ENCODE measurements at places on chromosomes 11 and 22.

- DNase-seq = no peak
These were observed 33.9 kb upstream of the SESN3 start for GRCh38 chr11:95264881-95265280.

GRCh38 chr11:128260398-128260797 lies 327.0 kb downstream of the ETS1 start:
- no peak for DNase-seq

- DNase-seq = no peak
These were observed 54.6 kb upstream of the TREH start for GRCh38 chr11:118734031-118734430.

DNA sequence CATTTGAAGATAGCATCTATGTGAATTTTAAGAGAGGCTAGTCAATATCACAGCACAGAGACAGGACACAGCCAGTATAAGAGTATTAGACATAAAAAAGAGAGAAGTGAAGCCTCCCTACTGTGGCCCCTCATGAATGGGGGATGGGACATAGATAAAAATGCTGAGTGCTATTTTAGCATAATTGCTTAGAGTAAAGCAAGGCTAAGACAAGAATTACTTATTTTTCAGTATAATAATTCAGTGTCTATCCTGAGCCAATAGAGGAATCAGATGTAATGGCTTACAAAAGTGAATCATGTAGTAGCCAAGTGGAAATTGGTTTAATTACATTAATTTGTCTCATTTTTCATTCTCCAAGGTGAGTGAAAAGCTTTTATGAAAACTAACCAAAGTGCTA lies 419.5 kb downstream of the NELL1 start:
- DNase-seq = no peak

- DNase-seq = no peak
These were observed 350.6 kb downstream of the TENM4 start for GRCh38 chr11:79090191-79090705.

DNA sequence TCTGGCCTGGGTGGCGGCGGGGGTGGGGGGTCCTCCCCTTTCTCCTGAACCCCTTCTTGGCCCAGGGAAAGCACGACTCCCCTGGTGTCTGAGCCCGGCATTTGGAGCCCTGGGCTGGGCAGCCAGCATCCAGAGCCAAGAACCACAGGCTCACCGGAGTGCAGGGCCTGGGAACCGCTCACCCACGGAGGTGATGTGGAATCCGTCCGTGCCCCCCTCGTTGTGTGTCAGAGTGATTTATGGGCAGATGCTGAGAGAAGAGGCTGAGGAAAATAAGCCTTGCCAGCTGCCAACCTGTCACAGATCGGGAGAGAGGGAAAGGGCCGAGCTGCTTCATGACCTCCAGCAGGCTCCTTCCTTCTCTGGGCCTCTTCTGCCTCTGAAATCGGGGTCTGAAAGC lies 33.7 kb downstream of the WNT11 start:
- DNase-seq = no peak

GRCh38 chr11:95088946-95089619 lies 563 bp upstream of the ENDOD1 start:
- no peak for DNase-seq

DNA sequence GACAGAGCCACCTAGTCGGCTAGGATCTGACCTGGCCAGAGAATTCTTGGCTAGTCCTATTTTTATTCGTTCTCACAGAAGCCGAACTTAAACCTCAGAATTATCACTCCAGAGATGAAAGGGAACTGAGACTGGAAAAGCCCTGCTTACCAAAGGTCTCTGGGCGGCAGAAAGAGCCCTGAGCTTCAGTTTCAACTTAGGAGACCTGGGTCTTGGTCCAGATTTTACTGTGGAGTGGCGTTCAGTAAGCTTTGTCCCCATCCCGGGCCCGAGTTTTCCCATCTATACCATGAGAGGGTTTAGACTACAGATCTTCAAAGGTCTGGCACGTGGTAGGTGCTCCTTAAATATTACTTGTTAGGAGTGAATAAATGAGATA lies 516 bp downstream of the NEU3 start:
- DNase-seq = no peak

DNA sequence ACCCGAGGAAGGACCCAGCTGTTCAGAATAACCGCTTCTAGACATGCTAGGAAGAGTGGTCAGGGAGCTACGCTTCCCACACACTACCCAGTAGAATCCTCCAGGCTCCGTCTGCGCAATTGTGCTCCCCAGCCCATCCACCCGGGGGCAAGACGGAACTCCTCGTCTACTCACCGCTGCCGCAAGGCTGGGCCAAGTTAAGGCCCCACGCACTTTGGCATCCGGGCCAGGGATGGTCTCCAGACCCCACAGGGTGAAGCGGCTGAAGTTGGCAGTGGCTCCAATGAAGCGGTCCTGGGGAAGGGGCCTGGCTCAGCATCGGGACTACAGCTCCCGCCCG lies 757 bp downstream of the RNASEH2C start:
- no peak for DNase-seq

GRCh38 chr11:34397120-34397519 lies 39.3 kb upstream of the ABTB2 start:
- DNase-seq = no peak

DNA sequence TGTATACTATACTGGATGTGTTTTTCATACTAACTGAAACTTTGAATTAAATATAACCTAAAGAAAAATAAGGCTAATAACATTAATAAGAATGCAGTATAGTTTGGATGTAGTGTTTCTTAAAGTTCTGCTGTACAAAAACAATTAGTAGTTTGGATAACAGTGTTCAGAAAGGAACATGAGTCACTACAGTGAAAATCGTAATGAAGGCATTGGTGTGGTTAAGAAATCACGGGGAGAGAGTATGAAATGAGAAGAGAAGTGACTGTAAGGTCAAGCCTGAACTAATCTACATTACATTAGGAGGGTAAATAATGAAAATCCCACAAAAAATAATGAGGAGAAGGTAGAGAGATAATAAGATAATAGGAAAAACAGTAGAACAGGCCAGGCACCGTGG lies 726.6 kb upstream of the ARHGAP42 start:
- DNase-seq = no peak

GRCh38 chr11:80584661-80585060 lies 1143.8 kb upstream of the TENM4 start:
- no peak for DNase-seq

DNA sequence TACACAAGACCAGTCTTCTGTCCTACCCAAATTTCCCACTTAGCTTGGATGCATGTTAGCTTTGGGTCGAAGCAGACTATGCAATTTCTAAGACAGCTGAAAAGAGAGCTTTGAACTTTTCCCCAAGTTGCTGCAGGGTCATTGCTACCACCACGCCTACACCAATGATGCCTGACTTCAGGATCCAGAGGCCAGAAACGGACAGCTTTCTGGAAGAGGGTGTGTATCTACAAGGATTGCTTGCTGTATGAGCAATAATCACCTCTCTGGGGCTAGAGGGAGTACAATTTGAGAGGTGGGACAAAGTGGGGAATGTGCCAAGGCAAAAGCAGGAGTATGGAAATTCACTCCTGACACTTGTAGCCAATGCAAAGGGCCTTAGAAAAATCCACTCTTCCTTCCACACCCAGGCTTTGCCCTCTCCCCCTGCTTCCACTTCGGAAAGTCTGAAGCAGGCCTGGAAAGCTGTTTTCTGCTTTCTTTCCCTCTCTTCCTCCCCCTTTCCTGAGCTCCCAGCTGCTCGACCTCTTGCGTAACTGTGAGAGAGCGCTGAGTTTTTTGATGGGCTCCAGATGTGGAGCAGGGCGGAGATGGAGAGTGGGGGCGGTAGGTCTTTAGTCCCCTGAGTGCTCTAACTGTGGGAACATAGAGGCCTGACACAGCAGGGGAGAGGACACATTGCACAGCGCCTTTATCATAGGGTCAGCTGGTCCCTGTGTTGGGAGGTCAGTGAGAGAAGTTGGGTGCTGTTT lies 2.1 kb upstream of the PHLDB1 start:
- no peak for DNase-seq

GRCh38 chr11:111194860-111195568 lies 50.5 kb upstream of the POU2AF2 start:
- DNase-seq = no peak

- no peak for DNase-seq
These were observed 6.4 kb upstream of the ARFGAP3 start for GRCh38 chr22:42863349-42863961.

GRCh38 chr11:126390272-126390867 lies 34.9 kb downstream of the ST3GAL4 start:
- DNase-seq = no peak

- no peak for DNase-seq
These were observed 1.7 kb upstream of the ME3 start for GRCh38 chr11:86673872-86674750.

DNA sequence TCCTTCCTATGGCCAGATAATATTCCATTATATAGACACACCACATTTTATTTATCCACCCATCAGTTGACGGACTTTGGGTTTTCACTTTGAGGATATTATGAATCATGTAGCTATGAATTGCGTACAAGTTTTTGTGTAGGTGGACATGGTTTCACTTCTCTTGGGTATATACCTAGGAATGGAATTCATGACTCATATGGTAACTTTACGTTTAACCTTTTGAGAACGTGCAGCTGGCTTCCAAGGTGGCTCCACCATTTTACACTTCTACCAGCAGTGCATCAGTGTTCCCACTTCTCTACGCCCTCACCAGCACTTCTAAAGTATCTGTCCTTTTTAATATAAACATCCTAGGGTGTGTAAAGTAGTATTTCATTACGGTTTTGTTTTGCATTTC lies 112.0 kb downstream of the PLEKHA7 start:
- no peak for DNase-seq

DNA sequence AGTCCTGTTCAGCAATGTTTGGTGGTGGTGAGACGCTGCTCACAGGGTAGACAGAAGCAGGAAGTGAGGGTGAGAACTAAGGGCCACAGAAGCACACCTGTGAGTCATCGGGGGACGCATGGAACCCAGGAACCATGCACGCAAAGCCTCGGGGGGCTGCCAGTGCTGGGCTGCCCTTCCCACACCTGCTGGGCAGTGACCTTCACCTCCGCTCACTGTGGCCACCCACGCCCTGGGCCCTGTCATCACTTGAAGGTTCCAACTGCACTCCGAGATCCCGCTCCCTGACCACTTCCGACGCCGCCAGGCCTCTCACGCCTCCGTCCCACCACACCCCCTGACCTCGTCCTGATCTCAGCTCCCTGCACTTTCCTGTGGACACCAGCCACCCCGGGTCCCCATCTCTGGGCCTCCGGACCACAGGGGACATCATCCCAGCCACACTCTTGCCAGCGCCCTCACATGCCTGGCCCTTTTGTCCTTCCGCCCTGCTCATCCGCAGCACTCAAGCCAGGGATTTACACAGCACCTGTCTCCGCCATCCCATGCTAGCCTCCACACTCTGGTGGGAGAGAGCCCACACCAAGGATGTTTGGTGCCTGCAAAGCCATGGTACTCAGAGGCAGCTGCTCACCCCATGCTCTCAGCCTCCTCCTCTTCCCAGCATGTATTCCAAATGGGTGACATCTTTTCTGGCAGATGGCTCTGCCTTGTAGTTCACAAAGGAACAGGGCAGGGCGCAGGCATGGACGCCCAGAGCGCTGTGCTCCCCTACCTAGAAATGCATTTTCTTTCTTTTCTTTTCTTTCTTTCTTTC lies 23.1 kb upstream of the ATXN10 start:
- no peak for DNase-seq

DNA sequence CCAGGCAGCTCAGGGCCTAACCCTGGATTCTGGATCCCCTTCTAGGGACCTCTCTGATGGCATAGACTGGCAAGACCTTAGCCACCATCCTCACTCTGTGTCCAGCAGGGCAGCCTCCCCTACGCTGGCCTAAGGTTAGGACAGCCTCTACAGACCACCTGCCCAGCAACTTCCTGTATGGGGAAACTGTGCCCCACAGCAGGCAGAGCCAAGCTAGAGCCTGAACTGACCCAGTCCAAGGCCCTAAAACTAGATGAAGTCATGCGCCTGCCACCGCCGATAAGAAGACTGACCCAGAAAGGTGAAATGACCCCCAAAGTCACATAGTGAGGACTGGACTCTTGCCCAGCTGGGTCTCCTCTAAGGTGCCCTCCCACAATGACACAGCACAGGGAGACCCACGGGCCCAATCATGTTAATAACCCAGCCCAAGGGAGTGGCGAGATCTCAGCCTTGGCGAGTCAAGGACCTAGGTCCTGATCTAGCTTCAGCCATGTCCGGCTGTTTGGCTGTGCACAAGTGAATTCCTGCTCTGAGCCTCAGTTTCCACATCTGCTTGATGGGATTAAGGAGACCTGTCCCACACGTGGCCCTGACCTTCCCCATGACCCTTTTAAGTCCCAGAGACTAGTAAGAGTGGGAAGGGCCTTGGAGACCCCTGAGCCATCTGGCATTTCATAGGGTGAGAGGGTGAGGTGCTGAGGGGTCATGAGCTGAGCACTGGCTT lies 17.6 kb downstream of the STARD10 start:
- DNase-seq = no peak

GRCh38 chr22:34072585-34072984 lies 152.3 kb upstream of the LARGE1 start:
- DNase-seq = no peak

- peak; percentile 67 for DNase-seq
These were observed 14.7 kb downstream of the GGA1 start for GRCh38 chr22:37623075-37624016.

GRCh38 chr11:32594272-32594671 lies 10.6 kb downstream of the EIF3M start:
- no peak for DNase-seq

DNA sequence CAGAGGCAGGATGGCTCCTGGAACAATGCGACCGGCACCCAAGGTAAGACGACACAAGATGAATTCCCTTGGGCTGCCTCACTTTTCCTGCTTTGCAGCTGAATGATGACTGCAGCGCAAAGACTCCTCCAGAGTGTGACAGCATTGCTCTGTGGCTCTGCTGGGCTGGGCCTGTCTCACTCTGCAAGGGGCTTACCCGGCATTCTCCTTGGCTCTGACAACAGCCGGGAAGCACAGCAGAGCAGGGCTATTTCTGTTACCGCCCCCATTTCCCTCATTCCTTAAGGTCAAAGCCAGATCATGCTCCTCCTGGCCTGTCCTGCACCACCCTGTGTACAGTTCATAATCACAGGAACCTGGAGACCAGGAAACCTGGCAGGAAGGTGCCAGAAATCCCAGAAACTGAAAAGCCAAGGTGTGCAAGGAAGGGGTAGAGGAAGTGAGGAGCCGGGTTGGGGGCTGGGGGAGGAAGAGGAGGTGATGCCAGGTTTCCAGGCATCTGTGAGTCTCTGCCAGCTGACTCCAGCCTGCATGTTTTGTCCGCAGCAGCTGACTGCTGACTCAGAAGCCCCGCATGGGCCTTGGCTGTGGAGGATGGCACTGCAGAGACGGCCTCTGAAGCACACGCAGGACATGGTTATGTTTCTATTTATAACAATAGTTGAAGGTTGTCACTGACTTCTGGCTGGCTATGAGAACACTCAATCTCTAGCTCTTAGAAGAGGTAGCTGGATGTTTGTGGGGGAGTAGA lies 113.6 kb downstream of the MICAL3 start:
- DNase-seq = no peak

DNA sequence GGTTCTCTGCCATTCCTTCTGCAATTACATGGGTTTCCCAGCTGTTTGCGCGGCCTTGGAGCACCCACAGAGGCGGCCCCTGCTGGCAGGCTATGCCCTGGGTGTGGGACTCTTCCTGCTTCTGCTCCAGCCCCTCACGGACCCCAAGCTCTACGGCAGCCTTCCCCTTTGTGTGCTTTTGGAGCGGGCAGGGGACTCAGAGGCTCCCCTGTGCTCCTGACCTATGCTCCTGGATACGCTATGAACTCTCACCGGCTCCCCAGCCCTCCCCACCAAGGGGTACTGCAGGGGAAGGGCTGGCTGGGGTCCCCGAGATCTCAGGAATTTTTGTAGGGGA lies 2.6 kb downstream of the RCE1 start:
- DNase-seq = no peak

- DNase-seq = no peak
These were observed 269.9 kb upstream of the SORL1-AS1 start for GRCh38 chr11:121722431-121723245.

Measured in activated CD4-positive, CD25-positive, alpha-beta regulatory T cell (primary cell).